ENCODE measurements at places on chromosomes 13 and 19. TPM values are rescaled to one million over a fixed set of nuclear protein-coding genes. Genes with fewer than 3 reads are reported as not detected.
A peak's percentile ranks its signal among the peaks of the same experiment; 100 is the strongest.

Gene BRSK1
- polyA plus RNA-seq: 9.7 TPM

GRCh38 chr13:48531416-48532255 lies 1.2 kb downstream of the RCBTB2 start:
- DNase-seq: peak; percentile 7

DNA sequence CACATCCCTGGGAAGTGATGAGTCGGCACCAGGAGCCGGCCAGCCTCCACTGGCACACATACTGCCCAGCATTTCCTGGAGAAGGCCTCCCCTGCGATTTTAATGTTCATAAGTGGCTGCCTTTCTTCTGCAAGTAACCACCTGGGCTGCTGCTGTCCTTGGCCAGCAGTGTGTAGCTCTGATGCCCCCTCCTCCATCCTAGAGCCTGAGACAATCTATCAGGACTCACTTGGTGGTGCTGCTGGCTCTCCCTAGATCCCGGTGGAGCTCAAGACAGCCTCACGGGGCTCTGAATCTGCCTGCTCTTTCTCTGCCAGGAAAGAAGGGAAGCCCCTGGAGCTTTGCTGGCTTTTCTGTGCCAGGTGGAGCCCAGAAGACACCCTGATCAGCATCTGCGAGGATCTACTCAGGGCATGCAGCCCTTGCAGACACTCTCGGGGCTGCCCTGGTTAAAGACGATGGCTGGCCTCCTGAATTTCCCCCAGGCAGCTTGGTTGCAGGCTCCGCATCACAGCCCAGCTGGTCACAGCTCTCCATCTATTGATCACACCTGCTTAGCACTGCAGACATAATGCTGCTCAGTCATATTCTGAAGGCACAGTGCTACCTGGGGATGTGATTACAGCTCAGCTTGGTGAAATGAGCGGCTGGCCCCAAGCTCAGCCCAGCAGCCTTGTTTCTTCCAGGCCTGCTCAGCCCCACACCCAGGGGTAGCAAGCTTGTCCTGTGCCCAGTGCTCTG lies 122.3 kb downstream of the ZDHHC20 start:
- DNase-seq: no peak

GRCh38 chr13:60482012-60482411 lies 85.0 kb downstream of the TDRD3 start:
- no peak for DNase-seq

Gene CEACAM4
- polyA plus RNA-seq: 0.16 TPM

Gene CACNG8
- 0.15 TPM for polyA plus RNA-seq

Gene MAP2K2
- 188 TPM for polyA plus RNA-seq

DNA sequence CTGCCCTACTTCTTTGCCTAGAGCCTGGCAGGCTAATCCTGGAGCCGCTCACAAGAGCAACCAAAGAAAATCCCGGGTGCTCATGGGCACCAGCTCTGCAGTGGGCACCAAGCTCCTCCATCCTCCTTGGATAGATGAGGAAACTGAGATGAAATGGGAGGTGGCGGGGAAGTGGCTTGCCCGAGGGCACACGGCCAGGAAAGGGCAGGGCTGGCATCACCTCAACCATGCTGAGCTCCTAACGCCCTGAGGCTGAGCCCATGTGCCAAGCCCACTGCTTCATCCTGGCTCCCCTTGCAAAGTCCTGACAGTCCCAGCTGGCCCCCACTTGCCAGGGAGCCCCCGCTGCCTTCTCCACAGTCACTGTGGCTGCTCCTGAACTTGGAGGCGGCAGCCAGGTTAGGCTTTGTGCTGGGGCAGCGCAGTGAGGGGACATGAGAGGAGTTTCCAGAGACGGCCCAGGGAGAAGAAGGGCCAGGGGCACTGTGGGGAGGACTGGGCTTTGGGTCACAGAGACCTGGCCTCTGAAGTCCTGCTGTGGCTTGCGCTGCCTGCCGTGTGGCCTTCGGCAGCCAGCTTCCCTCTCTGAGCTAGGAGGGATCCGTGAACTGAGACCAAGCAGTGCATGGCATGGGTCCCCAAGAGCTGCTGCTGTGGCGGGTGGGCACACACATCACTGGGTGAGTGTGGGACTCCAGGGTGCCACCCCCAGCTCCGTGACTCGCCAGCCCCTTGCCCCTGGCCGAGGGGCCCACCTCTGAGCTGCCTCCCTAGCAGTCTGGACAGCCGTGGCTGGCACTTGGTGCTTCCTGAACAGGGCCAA lies 17.5 kb downstream of the TMED1 start:
- DNase-seq: no peak

DNA sequence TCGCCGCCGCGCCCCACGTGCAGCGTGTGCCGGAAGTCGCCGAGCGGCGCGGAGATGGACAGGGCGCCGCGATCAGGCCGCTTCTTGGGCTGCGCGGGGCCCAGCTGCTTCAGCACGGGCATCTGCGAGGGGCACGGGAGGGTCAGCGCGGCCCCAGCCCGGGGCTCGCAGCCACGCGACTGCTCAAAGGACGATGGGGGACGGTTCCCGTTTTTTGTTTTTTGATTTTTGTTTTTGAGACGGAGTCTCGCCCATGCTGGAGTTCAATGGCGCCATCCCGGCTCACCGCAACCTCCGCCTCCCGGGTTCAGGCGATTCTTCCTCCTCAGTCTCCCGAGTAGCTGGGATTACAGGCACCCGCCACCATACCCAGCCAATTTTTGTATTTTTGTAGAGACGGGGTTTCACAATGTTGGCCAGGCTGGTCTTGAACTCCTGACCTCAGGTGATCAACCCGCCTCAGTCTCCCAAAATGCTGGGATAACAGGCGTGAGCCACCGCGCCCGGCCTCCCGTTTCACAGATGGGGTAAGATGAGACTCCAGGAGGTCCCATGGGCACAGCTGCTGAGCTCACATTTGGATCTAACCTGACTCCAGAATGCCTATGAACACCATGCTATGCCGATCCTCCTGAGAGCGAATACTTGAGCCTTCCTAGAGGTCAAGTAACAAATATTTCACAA lies 2.0 kb upstream of the LENG9 start:
- no peak for DNase-seq

Gene CLIP3
- polyA plus RNA-seq: 21.5 TPM

- no peak for DNase-seq
Observed at GRCh38 chr19:42428676-42429075, 1.5 kb upstream of the LIPE start.

Gene ZNF223
- 16.9 TPM for polyA plus RNA-seq

DNA sequence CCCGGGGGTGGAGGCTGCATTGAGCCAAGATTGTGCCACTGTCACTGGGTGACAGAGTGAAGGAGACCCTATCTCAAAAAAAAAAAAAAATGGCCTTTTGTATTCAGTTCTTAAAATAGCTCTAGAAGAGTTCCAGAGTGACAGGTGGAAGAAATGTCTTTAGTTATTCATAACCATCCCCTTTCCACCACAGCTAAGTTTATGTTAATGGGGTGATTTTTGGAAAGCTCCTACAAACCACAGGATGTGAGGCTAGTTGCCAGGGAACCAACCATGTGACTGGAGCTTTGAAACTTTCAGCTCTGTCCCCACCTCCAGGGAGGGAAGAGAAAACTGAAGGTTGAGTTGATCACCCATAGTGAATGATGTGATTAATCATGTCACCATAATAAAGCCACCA lies 6.9 kb downstream of the ZNF490 start:
- no peak for DNase-seq

DNA sequence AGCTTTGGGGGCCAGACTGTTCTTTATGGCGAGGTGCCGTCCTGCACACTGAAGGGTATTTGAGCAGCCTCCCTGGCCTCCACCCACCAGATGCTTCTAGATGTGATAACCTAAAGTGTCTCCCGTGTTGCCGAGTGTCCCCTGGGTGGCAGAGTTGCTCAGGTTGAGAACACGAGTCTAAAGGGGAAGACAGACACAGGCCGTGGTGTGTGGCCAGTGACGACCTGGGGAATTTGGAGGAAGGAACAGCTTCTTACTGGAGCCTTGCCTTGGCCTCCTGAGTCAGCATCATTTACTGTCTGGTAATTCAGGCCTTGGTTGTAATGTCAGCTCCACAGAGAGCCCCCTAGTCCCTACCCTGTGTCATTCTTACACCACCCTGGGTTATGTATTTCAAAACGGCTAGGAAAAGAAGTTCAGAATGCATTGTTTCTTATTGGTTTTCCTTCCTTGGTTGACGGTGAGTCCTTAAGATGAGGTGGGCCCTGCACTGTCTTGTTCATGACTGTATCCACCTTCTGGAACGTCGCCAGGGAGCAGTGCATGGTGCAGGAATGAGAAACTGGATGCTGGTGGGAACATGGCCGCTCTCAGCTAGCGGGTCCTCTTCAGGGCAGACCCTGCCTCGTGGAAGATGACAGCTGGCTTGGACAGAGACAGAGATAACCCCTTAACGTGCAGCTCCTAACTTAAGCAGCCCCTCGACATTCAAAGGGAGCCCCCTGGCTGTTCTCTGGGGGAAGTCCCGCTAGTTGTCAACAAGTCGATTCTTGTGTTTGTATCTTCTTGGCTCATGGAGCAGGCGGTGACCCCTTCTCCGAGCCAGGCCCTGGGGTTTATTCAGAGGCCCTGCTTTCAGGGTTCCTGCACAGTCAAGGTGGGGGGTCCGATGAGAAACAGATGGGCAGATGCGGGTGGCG lies 7.2 kb downstream of the SIN3B start:
- no peak for DNase-seq

Gene SOHLH2
- 0.99 TPM for polyA plus RNA-seq

GRCh38 chr13:79457390-79457789 lies 23.6 kb upstream of the NDFIP2 start:
- DNase-seq: no peak

GRCh38 chr19:44587963-44588770 lies 25.2 kb upstream of the IGSF23 start:
- no peak for DNase-seq

Gene DUS3L
- 34.6 TPM for polyA plus RNA-seq

- no peak for DNase-seq
Observed at GRCh38 chr13:51067706-51068105, 43.4 kb downstream of the C13orf42 start.

DNA sequence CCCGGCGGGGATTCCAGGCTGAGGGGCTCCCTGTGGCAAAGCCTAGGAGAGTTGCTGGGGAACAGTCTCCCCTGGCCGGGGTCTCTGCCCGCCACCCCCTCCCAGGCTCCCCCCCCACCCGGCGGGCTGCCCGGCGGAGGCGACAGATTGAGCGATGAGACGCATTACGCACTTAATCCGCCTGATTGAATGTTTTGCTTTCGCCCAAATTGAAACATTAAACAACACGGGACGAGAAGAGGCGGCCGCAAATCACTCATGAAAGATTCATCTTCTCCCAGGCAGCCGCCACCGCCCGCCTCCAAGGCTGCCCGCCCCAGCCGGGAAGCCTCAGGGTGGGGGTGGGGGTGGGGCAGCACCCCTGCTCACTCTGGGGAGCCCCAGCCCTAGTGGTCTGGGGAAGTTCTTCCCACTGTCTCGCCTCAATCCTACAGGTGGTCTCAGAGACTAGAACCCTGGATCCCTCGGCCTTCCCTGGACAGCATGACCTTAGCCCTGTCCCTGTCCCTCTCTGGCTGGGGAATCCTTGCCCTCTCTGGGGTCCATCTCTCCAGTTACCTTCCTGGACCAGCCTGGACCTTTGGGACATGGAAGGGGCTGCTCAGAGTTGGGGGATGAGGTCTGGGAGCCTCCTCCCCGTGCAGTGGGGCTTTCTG lies 7.6 kb upstream of the ERFL start:
- DNase-seq: no peak

DNA sequence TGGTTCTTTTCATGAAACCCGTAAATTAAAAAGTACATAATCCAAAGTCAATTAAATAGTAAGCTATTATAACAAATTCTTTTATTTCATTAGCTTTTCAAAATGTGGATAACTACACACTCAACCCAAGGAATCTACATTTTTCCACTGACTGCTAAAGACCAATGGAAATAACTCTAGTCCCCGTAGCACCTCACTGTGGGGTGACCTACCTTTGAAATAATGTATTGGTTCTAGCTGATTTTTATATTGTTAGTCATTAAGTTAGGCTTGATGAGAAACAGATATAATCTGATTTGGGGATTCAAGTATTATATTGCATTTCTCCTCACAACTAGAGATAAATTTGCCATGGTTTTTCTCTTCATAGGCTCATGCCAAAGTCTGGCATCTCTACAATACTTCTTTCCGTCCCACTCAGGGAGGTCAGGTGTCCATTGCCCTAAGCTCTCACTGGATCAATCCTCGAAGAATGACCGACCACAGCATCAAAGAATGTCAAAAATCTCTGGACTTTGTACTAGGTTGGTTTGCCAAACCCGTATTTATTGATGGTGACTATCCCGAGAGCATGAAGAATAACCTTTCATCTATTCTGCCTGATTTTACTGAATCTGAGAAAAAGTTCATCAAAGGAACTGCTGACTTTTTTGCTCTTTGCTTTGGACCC lies 37.3 kb downstream of the KL start:
- DNase-seq: no peak

- no peak for DNase-seq
Observed at GRCh38 chr19:9849791-9850190, 14.7 kb downstream of the PIN1 start.

DNA sequence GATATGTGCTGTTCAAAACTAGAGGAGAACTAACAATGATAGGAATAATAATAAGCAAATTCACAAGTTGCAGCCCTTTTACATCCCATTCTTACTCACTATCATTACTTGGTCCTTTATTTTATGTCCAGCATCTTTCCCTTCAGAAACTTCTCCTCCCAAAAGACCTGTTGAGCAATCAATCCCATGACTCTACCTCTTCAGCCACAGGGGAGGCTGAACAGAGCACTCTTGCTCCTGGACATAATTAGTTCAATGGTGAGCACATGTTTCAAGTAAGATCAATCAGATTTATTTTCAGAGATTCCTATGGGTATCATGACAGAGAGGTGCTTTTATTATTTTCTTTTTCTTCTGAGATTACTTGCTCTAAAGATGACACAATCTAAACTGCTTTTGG lies 260.0 kb downstream of the COG6 start:
- no peak for DNase-seq

DNA sequence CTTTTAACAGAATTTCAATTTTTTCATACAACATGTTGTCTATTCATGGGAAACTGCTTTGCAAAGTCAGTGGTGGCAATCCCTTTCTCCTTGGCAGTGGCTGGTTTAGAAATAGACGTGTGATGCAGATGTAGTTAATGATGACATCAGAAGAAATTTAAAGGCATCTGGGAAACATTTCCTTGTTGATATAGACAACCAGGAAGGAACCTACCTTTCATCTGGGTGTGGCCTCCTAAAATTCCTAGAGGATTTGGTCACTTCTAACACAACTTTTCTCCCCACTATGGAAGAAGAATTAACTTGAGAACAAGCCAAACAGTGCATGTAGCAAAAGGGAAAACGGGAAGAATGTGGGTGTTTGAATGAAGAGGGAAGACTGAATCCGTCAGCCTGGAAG lies 102.8 kb downstream of the EFNB2 start:
- no peak for DNase-seq
